Nephron progenitor cell (in vitro differentiated cells): ENCODE measurements at places on chromosomes 12 and 14.

- DNase-seq: no peak
Observed at GRCh38 chr12:104855599-104855998, 102.5 kb downstream of the SLC41A2 start.

DNA sequence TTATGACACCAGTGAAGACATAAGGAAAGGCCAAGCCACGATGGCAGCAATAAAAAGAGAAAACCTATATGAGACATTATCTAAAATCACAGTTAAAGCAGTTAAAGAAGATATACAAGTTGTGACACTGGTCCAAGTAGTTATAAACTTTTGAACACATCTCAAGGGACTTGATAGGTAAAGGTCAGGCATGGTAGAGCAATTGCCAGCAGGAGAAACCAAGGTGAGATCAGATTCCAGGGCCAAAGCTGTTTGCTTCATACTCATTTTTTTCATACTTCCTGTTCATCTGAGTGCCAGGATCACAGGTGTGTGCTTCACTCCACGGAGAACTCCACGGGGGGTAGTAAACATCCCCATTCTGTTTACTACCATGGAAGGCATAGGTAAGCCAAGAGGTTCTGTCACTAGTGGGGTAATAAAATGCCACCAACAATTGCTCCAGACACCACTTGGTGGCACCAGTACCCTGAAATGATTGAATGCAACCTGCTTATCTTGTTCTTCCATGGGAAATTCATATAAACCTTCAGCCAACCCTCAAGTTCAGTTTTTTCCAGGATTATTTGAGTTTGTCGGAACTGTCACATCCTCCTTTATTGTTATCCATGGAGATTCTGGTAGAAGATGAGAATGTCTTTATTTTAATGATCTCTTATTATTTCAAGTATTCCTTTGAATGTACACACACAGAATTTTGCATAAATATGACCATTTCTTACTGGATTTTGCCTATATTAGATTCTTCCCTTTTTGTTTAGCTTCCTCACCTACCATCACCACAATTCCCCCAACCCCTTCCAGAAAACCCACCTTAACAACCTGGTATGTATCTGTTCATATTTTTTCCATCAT lies 59.2 kb upstream of the TSPAN8 start:
- DNase-seq: no peak

DNA sequence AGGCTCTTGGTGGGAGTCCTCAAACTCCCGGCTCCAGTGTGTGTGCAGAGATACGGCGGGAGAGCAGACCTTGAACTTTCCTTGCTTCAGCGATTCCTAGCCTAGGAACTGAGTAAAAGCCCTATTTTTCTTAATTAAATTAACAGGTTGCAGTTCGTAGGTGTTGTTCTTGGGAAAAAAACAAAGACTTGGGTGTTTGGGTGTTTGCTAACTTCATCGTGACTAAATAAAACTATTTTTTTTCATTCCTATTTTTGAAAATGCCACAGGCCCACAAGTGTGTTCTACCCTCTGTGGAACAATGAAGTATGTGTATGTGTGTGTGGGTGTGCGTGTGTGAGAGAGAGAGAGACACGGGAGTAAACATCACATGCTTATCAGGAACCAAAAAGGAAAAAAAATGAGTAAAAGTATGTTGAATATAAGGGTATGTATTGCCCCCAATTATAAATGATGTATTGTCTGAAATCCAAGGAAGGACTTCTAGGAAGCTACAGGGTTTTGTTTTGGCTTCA lies 651 bp downstream of the TMEM117 start:
- DNase-seq: no peak

DNA sequence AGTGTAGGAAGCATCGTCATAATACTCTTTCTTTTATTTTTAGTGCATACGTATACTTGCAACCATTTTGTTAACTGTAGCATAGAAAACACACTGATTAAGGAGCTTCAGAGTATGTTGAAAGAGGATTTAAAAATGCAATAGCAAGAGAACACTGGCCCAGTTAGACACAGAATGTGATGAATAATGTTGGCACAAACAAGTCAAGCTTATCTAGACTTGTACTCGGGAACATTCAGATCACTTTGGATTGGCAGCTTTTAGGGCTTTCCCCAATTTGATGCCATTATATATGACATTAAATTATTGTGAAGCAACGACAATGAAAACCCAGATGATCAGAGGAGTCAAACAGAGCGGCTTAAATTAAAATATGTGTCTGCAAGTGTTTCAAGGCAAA lies 468.1 kb downstream of the PRKD1 start:
- DNase-seq: no peak

DNA sequence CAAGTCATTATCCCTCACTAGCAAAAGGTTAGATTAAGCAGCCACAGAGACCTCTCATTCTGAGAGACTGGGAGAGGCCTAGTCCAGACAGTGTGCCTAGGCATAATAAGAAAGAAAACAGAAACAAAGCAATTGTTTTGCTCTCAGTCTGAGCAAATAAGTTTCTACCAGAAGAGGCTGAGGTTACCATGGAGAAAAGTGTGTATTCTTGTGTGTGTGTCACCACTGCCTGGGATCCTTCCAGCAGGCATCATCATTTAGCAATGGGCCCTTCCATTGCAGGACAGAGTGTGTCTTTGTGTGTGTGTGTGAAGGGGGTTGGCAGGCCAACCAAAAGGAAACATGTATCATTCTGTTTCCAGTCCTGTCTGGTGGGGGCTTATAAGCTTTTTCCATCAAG lies 3.7 kb downstream of the EFS start:
- no peak for DNase-seq

DNA sequence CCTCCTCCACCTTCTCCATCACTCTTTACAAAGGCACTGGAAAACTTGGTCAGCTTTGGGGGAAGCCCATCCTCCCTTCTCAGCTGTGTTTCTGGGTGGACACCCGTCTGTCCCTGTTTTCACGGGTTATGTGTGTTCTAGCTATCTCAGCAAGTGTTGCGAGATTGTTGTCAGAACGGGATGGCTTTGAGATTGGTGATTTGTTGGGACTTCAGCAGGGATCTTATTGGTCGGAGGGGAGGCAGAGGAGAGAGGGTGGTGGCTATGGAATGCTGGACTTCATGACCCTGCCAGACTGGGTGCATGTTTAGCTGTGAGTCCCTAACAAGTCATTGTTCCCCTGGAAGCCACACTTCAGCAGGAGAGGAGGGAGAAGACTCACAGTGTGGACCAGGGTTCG lies 2.1 kb downstream of the USP5 start:
- no peak for DNase-seq

- no peak for DNase-seq
Observed at GRCh38 chr14:43003845-43004244, 1397.2 kb downstream of the LRFN5 start.

DNA sequence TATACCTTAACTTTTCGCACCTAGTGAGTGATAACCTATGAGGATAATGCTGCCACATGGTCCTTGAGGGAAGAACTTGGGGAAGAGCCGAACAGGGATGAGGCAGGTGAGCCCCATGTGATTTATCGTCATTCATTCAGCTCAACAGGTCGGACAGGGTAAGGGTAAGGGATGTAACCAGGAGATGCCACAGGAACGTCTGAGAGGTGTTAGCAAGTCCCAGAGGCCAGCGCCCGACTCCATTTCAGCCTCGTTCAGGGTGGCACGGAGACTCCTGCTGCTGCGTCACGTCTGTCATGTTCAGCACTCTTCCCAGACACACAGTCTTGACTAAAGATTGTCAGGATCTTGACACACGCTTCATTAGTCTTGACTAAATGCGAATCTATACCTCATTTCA lies 23.4 kb upstream of the TIGAR start:
- DNase-seq: no peak
